NCI-H2029 treated with DMSO at 0.1 percent for 48 hours (cell line): ENCODE measurements at places on chromosomes 12 and 14.

DNA sequence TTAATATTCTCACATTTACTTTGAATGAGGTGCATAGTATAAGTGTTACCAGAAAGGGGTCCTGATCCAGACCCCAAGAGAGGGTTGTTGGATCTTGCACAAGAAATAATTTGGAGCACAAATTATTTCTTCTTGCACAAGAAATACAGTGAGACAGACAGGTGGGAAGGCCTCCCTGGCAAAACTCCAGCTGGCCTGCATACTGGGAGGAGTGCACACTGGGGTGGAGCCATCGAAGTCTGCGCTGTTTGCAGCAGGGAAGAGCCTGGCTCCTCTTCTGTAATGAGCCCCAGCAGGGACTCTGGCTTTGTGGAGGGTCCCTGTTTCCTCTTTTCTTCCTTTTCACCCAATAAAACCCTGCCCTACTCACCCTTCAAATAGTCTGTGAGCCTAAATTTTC, 141.6 kb downstream of the GLT1D1 start:
- DNase-seq, result peak; percentile 64

GRCh38 chr12:29569132-29569757, 71.8 kb upstream of the OVCH1 start:
- DNase-seq, result no peak

- DNase-seq, result no peak
Measured at GRCh38 chr14:24411443-24412389, 12.9 kb downstream of the NYNRIN start.

DNA sequence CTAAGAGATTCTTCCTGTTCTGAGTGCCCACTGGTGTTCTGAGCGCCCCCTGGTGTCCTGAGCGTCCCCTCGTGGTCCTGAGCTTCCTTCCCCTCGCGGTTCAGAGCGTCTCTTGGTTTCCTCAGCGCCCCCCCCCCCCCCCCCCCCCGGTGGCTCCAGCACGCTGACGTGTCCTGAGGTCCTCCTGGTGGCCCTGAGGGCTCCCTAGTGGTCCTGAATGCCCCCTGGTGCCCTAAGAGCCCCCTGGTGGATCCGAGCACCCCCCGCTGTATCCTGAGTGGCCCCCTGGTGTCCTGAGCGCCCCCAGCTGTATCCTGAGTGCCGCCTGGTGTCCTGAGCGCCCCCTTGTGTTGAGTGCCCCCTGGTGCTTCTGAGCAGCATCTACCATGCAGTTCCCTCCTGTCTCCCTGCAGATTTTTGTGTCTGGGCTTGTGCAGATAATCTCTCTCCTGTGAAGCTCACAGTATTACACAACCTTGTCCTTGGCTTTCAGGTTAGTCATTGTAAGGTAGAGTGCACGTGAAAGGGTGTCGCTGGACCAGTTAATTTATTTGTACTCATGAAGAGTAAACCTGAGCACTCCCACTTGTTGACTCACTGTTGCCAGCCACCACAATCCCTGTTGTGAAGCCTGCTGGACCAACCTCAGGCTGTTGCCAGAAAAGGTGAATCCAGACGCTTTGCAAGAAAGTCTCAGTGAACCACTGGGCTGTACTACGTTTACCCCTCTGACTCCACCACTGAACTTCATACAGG, 1168.4 kb downstream of the TMEM121 start:
- DNase-seq, result peak; percentile 21

DNA sequence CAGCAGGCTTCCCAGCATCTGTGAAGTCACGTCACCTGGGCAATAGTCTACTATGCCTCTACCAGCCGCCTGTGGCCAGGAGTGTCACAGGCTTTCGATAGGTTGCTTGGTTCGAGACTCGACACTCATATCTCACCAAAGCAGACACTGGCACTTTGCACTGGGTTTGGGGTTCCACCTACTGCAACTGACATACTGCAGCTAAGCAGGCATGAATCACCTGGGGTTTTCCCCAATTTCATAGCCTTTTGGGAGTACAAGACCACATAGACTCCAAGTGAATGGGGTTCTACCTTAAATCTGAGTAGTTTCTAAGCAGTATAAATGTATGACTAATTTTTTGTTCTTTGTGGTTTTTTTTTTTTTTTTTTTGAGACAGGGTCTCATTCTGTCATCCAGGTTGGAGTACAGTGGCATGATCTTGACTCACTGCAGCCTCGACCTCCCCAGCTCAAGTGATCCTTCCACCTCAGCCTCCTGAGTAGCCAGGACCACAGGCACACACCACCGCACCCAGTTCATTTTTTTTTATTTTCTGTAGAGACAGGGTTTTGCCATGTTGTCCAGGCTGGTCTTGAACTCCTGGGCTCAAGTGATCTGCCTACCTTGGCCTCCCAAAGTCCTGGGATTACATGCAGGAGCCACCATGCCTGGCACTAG, 32.1 kb downstream of the DMAC2L start:
- DNase-seq, result no peak

- DNase-seq, result no peak
Measured at GRCh38 chr12:113174461-113175384, 10.6 kb downstream of the DDX54 start.

DNA sequence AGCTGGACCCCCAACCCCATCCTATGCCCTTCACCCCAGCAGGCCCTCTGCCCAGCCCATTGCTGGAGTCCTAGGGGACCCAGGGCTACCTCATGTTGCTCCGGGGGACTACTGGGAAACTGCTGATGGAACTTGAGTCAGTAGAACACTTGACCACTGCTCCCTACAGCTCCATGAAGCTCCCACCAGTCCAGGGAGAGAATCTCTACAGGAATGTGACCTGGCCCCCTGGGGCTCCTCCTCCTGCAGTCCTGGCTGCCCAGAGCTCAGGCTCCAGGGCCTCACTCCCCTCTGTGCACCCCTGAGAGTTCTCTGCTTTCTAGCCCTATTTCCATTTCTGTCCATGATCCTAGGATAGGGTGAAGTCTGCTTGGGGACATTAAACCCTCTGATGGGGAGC, 10.8 kb upstream of the AQP2 start:
- DNase-seq, result no peak

GRCh38 chr12:49950273-49951251, at the start of gene AQP2:
Gene AQP2, plus strand, starts transcription at chr12:49950737. Its CDS starts 94 bp downstream, at chr12:49950831.
- DNase-seq, result no peak

DNA sequence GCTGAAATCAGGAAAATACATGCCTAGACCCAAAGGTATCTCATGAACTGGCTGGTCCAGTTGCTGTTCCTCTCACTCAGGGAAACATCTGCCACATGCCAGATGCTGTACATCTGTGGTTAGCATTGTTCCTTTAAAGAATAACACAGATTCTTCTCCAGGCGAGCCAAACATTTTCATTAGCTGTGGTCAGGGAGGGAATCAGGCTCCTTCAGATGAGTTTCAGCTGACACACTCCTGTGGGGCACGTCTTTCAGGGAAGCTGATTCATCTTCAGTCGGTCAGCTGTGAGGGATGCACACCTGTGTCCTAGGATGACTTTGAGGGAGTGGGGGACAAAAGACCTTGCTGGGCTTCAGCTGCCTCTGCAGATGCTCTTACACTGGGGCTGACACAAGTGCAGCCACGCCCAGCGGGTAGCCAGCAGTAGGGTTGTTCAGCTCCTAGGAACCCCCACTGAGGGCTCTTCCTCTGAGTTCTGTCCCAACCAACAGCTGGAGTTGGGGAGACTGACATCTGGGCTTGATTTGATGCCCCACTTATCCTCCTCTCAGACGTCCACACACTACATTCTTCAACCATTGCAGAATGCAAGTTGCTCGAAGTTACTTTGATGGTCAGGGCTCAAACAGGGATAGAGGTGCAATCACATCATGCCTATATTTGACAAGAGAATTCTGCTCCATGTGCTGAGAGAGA, 155.0 kb downstream of the NUAK1 start:
- no peak for DNase-seq

DNA sequence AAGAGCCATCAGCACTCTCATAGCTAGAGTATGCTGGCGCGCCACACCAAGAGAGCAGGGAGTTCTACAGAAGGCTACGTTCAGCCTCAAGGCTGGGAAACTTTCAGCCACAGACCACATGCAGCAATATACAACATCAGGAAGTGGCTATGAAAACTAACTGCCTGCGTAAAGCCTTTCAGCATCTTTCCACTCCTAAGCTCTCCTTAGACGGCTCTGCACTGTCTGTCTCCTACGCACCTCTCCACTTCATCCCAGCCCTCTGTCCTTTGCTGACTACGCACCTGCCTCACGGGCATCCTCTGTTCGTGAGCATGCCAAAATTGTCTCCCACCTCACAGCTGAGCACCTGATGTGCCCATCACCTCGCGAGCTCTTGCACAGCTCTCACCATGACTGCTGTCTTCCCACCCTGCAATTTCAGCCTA, 9.7 kb downstream of the MPHOSPH9 start:
- no peak for DNase-seq

DNA sequence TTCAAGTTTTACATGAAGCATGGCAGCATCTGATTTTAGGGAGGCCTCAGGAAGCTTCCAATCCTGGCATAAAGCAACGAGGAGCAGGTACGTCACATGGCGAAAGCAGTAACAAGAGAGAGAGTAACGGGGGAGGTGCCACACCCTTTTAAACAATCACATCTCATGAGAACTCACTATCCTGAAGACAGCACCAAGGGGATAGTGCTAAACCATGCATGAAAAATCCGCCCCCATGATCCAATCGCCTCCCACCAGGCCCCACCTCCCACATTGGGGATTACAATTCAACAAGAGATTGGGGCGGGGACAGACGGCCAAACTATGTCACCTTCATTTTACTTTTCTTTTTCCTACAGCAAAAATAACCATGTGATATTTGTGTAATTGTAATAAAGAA, 7.2 kb upstream of the MAP3K9 start:
- no peak for DNase-seq

DNA sequence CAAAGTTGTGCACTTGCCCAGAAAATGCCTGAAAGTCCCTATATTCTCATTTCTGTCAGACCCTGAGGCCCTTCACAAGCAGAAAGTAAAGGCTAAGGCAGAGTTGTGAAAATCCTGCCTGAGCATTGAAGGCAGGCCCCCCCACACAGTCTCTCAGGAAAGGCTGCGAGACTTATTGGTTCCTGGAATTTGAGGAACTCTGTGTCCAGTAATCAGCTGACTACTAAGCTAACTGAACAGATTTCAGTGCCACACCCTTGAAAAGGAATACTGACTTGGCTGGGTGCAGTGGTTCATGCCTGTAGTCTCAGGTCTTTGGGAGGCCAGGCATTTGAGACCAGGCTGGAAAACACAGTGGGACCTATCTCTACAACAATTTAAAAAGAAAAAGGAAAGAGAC, 21.1 kb upstream of the PPP2R5E start:
- DNase-seq, result no peak

DNA sequence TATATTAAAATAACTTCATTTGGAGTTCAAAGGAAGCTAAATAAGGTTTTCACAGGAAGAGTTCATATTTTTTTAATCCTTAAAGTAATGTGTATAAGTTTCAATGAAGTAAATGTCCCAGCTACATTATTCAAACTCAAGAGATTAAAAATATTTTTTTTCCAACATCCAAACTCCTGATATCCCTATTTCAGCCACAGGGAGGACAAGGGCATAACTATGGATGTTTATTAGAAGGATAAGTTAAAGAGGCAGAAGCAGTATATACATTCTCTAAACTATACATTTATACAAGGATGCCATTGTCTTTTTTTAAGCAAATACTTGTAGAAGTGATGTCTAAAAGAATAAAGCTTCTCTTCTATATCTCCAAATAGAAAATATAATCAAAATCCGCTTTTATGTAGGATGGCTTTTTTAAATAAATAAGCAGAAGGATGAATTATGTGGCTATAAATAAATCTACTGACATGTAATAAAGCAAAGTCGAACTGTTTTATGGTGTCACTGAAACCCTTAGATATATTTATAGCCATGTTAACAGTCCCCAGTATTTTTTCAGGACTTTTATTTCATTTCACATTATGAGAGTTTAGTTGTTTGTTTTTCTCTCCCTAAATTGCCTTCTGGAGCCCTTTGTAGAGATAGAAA, 936.5 kb downstream of the DIO2 start:
- DNase-seq, result no peak

GRCh38 chr14:104559028-104559803, 20.3 kb upstream of the C14orf180 start:
- DNase-seq, result no peak

DNA sequence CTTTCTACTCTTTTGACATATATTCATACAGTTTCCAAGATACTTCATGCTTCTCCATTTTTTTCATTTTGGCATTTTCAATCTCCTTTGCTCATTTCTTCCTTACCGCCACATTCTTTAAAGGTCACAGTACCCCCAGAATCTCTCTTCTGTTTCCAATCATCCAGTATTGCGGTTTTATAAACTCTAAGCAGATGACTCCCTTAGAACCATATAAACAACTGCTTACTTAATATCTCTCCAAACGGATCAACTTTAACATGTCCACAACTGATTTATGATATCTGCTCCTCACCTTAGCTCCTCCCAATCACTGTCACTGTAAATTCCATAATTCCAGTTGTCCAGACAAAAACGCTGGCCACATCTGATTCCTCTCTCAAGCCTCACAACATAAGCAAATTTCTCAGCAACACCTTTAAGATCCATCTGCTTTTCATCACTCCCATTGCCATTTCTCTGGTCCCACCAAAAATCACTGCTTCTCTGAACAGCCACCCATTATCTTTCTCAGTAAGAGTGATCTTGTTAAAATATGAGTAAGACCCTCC, 49.6 kb downstream of the HNRNPC start:
- DNase-seq, result no peak

GRCh38 chr14:19823765-19824164, 20.2 kb downstream of the OR4N2 start:
- DNase-seq, result no peak

- no peak for DNase-seq
Measured at GRCh38 chr12:6213969-6214368, 13.8 kb downstream of the CD9 start.
